ENCODE measurements at places on chromosomes 7 and 10.
A peak's percentile ranks its signal among the peaks of the same experiment; 100 is the strongest.

DNA sequence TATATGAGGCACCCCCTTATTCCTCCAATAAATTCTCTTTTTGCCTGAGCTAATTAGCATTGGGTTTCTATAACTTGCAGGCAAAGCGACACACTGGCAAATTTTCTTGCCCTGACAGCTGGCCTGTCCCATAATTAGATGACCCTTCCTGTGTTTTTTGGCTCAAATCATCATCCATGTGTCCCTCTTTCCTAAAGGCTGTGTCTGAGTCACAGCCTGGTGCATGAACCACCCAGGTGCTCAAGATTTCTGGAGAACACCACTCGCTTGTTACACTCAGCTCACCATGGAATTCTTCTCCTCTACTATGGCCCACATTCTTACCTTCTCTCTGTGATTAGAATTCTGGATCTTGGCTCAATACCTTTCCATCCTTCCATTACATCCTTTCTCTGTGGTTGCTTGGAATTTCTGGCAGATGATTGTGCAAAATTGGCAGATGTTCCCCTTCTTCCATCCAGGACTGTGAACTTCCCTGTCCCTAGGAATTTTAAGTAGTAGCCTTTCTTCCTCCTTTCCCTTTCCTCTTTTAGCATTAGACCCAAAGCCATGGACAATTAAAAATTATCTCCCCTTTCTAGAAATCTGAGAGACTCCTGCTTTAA lies 116.0 kb upstream of the ANKRD1 start:
- DNase-seq = no peak

GRCh38 chr7:95493844-95494243 lies 8.1 kb downstream of the ASB4 start:
- DNase-seq = no peak

GRCh38 chr10:64312876-64313275 lies 791.7 kb downstream of the REEP3 start:
- DNase-seq = no peak

DNA sequence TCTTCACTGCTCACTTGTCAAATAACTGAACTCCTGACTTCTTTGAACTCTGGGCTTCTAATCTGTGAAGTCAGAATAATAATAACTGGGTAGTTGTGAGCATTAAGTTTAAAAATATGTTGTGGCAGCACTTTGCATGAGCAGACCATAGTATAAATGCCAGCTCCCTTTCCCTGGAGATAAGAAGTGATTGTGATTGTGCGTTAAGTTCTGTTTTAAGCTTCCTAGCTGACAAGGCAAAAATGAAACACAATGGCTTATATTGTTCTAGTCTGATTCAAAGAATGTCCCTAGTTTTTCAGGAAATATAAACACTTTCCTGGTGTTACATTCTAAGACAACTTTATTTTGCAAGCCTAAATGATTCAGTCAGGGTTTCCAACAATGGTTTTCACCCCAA lies 61.8 kb downstream of the PTPRE start:
- no peak for DNase-seq

GRCh38 chr7:79454361-79454960 lies 994 bp upstream of the MAGI2 start:
- no peak for DNase-seq

DNA sequence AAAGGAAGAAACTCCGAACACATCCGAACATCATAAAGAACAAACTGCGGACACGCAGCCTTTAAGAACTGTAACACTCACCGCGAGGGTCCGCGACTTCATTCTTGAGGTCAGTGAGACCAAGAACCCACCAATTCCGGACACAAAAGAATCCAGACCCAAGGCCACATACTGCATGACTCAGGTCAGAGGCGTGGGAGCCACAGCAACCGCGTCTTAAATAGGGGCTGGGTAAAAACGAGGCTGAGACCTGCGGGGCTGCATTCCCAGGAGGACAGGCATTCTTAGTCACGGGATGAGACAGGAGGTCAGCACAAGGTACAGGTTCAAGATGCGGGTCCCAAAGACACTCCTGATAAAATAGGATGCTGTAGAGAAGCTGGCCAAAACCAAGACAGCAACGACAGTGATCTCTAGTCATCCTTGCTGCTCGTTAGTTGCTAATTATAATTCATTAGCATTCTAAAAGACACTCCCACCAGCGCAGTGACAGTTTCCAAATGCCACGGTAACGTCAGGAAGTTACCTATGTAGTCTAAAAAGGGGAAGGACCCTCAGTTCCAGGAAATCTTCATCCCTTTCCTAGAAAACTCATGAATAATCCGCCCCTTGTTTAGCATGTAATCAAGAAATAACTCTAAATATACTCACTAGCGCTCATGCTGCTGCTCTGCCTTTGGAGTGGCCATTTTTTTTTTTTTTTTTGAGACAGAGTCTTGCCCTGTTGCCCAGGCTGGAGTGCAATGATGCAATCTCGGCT lies 19.3 kb downstream of the AP5Z1 start:
- no peak for DNase-seq

DNA sequence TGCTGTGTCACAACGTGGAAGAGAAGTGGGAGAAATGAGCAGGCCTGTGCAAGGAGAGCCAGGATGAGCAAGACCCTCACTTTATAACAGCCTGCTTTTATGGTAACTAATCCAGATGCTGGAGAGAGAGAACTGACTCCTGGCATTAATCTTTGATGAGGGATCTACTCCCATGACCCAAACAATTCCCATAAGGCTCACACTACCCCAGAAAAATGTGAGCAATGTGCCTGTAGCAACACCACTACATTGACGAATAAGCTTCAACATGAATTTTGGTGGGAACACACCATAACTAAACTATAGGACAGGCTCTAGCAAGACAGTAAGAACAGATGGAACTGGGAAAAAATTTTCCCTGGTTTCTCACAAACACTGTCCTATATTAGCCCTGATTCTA lies 173.6 kb upstream of the PRSS58 start:
- no peak for DNase-seq

DNA sequence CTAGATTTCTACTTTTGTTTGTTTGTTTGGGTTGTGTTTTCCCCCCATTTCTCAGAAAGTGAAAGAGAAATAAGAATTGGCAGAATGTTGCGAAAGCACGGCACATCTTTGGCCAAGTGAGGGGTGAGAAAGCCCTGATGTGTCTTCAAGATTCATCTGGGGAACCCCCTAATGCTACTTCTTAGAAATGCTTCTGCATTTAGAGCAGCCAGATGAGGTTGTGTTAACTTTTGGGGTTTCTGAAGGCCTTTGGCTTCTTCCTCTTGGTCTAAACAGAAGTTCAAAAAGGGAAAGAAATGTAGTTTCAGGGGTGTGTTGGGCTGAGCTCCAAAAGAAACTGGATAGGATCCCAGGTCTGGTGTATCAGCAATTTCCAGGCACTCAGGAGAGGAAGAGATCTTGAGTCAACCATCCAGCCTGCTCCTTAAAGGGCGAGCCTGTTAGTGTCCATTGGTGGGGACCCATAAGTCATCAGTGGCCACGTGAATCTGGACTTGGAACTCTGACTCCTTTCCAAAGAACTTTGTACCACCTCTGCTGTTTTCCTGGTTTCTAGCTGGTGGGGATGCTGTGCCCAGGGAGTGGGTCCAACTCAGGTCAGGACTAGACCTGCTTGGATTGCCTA lies 6.5 kb downstream of the DUSP5 start:
- no peak for DNase-seq

DNA sequence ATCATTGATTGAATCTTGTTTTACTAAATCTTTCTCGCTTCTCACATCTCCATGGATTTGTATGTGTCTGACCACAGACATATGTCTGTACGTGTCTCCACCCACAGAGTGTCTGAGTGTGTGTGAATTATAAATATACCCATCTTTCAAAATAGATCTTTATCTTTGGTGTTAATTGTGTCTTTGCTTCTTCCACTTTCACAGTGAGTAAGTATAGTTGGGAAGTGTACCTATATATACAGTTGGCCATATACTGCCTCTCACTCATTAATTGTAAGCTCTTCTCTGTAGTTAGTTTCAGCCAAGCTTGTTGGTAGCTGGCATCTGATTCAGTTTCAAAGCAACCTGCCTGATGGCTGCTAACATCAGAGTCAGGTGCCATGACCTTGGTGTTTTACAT lies 18.4 kb downstream of the EEPD1 start:
- DNase-seq = no peak

GRCh38 chr7:90752051-90752450 lies 155.9 kb downstream of the CDK14 start:
- DNase-seq = no peak

DNA sequence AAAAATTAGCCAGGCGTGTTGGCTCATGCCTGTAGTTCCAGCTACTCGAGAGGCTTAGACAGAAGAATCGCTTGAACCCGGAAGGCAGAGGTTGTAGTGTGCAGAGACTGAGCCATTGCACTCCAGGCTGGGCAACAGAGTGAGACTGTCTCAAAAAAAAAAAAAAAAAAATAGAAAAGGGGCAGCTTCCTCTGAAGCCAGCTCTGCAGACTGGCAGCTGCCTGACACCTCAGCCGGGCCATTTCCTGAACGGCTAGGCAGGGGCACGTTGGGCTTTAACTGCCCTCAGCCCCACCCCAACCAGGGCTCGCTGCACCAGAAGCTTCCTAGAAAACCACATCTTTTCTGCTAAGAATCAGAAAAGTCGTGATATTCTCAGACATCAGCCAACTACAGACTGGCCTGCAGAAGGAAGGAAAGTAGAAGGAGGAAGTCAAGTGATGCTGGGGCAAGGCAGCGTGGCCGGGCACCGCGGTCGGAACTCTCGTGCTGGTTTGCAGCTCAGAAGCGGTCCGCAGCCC lies 38.0 kb downstream of the PRKAG2 start:
- DNase-seq = no peak

GRCh38 chr10:5960070-5960972 lies 17.0 kb downstream of the IL15RA start:
- no peak for DNase-seq

DNA sequence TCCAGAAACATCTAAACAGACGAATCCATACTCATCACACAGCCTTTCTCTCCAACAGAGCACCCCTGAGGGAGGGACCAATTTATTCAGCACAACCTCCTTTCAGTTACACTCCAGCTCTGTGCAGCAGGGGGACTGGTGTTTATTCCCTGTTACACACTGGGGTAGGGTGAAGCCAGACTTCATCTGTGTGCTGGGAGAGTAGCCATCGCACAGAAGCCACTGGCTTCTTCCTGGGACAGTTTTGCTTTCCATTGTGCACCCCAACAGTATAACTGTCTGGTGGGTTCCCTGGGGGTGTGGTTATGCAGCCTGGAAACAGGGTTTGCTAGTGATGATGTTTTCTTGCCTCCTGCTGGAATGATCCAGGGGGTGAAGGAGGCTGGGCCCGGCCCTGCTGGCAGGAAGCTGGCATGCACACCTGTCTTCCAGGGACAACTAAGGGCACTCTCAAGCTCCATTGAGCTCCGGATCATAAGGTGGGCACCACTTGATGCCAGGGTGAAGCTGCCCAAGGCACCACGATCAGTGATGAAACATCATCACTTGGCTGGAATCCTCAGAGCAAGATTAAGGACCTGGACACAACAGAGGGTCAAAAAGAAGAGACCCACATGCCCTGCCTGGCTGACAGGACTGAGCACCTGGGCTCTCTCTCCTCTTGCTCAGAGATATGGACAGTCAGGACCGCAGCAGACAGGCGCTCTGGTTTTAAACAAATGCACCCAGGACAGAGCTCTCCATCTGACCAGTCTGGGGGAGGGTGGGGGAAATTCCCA lies 293.2 kb downstream of the GRID1 start:
- DNase-seq = no peak

GRCh38 chr7:112069879-112070321 lies 136.3 kb downstream of the DOCK4 start:
- no peak for DNase-seq

GRCh38 chr10:15856328-15857015 lies 3.8 kb downstream of the MINDY3 start:
- no peak for DNase-seq

DNA sequence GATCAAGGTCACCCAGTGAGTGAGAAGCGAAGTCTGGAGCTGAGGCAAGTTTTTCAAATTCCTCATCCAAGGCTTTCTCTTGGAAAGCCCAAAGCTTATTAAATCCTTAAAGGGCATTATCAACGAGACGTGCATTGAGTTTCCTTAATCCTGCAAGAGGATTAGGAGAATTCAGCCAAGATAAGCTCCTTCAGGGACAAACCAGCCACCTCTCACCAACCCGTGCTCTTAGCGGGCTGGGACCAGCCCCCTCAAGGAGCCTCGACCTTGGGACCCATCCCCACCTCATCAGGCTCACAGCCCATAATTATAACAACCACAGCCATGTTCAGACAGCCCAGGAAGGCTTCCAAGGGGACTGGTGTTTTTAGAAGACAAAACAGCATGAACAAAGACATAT lies 12.0 kb upstream of the SLC29A4 start:
- DNase-seq = peak; percentile 23

DNA sequence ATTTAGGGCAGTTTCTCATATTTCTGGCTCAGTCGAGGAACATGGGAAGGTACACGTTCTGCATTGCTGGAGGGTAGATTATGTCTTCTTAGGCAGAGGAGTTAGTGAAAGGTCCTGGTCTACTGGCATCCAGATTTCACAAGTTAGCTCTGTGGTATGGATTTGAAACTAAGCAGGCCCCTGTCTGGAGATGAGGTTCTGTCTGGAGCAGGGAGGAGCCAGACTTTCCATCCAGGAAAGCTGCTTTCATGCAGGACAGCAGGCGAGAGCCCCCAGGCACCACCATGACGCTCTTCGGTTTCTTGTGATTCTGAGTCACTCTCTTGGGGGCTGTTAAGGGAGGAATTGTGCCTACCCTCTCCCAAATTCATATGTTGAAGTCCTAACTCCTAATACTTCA lies 184.3 kb downstream of the KIAA1217 start:
- DNase-seq = no peak

- no peak for DNase-seq
These were observed 103.1 kb downstream of the KLF6 start for GRCh38 chr10:3681642-3682554.

- DNase-seq = no peak
These were observed 588.6 kb upstream of the FOXK1 start for GRCh38 chr7:4093483-4093882.

DNA sequence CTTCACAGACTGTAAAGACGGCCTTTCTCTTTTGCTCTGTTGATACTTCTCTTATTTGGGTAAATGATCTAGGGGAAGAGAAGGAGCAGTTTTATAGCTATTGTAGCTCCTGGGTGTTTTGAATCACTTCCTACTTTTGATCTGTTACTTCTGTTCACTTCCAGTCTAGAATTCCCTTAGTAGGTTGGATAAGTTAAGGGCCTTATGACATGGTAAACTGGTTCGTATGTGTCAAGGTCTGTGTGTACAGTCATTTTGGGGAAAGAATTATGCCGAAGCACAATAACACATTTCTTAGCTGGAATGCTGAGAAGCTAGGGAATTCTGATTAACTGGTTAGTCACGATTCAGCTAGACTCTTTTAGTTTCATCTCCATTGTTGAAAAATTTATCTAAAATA lies 8.1 kb downstream of the DENND10 start:
- no peak for DNase-seq

GRCh38 chr10:119394657-119395279 lies 147.8 kb downstream of the RGS10 start:
- DNase-seq = no peak

DNA sequence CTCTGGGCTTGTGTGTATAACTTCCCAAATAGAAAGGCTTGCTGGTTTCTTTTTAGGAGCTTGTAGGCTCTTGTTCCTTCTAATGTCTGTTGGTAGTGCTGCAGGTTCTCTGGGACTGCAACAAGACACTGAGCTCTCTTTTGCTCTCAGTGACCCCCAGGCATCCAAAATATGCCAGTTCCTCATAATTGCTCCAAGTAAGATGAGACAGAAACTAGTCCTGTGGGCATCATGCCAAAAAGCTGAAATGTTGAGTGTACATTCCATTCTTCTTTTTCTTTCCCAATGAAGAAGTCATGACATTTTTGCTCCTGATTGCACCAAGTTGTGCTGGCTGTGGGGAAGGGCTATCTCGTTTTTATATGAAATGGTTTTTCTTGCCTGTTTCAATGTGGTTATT lies 7.1 kb upstream of the BTBD16 start:
- no peak for DNase-seq

Data from NCI-H524 treated with DMSO at 0.1 percent for 48 hours (cell line).